Stimulated activated CD4-positive, alpha-beta T cell treated with anti-CD3 and anti-CD28 coated beads, TNF-alpha, amount 100 ng/mL, for 4 hours (primary cell): ENCODE measurements at places on chromosomes 7 and 10.

DNA sequence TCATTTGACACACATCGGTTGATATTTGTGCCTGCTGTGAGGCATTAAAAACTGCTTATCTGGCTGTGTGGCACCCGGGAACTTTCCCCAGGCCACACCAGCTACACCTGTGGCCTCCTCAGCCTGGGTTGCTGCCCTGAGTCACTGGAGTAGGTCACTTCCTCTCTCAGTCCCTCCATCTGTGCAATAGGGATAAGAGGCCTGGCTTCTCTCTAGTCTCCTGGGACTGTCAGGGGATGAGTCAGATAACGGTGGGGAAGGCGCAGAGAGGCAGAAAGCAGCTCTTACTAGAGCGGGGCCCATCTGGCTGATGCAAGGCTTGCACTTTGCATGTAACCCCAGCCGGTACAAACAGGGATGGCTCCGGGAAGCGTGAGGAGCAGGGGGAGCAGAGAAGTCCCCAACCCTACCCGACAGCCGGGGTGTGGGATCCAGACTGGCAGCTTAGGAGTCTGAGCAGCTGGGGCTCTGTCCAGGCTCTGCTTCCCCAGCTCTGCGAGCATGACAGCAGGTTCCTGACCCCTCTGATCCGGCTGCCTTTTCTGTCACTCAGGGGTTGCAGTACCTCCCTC, 34.0 kb downstream of the DNAJB12 start:
- DNase-seq: peak; percentile 52

DNA sequence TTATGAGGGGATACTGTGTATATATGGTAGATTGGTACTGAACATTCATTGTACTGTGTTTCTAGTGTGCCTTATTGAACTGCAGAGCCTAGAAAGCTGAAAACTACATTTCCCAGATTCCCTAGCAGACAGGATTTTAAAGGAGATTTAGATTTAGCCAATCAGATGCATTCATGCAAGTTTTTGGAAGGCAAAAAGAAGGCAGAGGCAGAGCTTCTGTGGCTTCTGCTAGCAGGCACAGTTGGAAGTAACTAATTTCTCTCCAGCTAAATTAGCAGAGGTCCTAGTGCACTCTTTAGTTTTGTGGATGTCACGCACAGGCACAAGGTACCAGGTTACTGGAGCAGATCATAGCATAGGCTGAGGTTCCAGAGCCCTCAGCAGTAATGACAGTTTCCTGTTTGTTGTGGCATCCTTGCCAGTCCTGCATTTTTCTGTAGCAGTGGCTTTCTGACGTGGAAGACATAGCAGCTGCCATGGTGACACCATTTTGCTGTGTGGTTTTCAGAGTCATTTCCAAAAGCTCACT, 83.7 kb upstream of the CCDC71L start:
- DNase-seq: no peak

GRCh38 chr7:89072081-89072480, 276.5 kb upstream of the TEX47 start:
- no peak for DNase-seq

DNA sequence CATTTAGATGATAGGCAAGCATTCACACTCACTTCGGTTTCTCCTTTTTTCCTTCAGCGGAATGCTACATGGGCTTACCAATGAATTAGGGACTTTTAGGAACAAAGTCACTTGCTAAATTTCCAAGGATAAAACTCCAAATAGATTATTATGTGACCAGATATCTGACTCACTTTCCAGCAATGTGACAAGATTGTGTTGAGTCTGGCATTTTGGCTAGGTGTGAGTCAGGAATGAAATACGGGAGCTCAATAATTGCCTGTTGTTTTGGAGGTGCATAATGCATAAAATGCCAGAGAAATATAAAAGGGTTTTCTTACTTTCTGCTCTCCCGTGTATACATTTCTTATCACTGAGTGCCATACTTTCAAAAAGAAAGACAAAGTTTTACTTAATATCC, 721.1 kb downstream of the KCNMA1 start:
- no peak for DNase-seq

DNA sequence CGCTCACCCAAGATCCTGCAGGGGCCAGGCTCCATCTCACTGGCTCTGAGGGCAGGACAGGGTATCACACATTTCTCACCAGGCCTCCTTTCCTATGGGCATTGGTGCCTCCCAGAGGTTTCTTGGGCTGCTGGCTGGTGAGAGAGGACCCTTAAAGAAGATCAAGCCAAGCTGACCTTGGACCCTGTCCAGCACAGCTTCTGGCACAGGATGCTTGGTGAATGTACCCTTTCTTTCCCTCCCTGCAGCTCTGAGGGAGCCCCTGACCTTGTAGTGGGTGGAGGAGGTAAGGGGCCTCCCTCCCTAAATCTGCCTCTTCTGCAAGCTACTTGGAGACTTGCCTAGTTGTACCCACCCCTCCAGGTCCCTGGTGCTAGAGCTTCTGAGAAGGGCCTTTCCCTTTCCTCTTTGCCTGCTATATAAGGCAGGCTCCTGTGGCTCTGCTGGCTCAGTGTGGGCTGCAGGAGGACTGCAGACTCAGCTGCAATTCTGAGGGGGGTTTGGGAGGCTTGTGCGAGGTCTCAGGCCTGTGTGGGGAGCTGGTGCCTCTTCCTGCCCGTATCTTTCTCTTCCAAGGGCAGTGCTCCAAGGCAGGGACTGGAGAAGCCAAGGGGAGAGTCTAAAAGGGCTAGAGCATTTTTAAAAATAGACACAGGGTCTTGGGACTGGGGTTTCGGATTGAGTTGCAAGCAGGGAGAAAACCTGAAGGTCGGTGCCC, 11.7 kb upstream of the TRIM8 start:
- DNase-seq: no peak

GRCh38 chr7:56199639-56200038, 83.4 kb upstream of the NUPR2 start:
- no peak for DNase-seq

DNA sequence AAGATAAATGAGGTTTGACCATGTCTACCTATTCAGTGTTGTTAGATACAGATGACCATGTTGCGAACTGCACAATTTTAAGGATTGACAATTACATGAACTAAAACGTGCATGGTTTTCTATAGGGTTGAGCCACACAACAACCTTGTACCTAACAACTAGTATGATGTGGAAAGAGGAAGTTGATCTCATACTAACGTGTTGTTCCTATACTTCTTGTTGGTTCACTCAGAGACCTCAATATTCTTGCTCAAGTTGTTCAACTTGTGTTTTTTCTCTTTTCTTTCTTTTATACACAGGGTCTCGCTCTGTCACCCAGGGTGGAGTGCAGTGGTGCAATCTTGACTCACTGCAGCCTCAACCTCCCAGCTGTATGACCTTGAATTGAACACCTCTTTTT, 6.1 kb upstream of the KEL start:
- DNase-seq: no peak

DNA sequence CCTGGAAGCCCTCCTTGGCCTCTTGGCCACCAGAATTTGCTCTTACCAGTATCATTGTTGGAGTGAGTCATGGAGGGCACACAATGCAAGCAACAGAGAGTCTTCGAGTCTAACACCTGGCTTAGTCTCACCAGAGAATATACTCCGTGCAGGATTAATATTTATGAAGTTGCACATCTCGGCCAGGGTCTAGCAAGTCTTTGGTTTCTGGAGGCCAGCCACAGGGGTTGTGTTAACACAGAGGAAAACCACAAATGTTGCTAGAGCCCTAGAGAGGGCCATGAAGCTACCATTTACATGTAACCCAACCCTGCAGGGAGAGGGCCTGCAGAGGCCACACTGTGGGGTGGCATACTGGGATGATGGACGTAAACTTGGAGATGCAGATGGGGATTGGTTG, 71.8 kb downstream of the MTPN start:
- no peak for DNase-seq

DNA sequence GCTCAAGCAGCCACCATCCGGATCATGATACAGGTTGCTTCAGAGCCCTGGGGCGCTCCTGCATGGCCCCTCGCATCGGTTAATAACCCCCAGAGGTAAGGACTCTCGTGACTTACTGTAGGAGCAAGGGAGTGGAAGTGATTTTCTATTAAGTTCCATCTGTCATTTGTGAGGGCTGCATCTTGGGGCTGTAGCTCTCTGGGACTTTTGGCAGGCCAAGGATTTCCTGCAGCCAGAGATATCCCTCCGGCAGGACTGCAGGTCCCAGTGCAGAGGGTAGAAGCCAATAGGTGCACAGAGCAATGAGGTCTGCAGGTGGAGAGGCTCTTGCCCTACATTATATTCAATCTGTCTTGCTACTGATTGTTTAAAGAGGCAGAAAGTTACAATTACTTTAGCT, 356.8 kb upstream of the ADARB2 start:
- DNase-seq: no peak

GRCh38 chr10:102379383-102379782, 16.1 kb upstream of the NFKB2 start:
- DNase-seq: no peak

- DNase-seq: peak; percentile 63
Observed at GRCh38 chr10:61902445-61903220, 1.1 kb downstream of the ARID5B start.

DNA sequence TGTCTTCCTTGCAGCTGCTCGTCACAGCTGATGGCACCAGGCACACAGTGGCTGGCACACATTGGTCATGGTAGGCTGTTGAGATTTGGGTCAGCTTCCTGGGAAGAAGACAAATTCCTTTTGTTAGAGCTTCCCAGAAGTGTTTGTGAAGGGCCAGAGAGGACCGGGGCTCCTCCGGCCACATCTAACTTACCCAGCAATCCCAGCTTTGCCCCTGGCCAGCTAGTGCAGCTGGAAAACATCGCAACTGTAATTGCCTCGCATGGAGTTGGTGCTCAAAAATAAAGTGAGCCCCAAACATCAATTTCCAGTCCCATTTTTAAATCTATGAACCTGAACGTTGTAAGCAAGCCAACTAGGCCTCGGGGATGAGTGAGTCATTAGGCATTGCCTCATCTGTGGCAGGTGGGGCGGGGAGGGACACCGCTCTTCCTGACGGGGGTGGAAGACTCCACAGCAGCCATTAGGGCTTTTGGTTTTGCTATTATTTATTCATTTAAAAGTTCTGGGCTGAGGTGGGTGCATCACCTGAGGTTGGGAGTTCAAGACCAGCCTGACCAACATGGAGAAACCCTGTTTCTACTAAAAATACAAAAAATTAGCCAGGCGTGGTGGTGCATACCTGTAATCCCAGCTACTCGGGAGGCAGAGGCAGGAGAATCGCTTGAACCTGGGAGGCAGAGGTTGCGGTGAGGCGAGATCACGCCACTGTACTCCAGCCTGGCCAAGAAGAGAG, 12.4 kb downstream of the CPA5 start:
- DNase-seq: no peak

DNA sequence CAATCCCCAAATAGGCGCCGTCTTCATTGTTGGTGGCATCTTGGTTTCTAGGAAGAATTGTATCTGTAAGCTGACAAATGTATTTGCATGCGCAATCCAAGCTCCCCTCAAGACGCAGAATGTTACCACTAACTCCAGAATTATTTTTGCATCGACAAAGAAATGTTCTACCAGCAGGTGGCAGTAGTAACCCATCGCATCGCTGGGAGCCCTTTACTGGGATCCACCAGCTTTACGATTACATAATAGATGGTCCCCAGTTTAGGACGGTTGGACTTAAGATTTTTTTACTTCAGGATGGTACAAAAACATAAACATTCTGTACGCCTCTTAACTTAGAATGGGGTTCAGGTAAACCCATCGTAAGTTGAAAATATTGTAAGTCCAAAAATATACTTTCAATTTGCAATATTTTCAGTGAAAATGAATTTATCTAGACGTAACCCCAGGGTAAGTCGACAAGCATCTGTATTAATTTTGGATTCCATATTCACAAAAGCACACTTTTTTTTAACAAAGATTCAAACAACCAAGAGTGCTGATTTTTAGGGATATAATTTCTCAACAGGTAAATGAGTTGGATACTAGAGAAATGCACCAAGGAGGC, 114.0 kb upstream of the COBL start:
- DNase-seq: no peak
